ENCODE measurements at places on chromosomes 3 and 15.
A peak's percentile ranks its signal among the peaks of the same experiment; 100 is the strongest.

DNA sequence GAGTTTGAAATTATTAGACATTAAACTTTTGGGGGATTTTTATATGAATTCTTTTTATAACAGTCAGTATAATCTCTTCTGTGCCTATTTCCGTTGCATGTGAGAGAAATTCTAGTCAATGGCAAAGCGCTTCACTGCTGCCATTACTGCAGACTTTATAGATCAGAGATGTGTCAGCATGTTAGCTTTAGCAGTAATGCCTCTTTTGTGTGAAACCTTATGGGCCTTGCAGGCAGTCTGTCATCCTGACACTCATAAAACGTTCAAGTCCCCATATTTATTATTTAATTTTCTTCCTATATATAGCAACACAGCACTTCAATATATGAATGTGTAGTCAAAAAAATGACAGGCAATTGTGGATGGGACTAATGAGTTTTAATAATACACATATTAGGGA lies 191.0 kb downstream of the NLGN1 start:
- no peak for DNase-seq

- DNase-seq, result no peak
Measured at GRCh38 chr3:170997961-170998913, 28.3 kb downstream of the SLC2A2 start.

DNA sequence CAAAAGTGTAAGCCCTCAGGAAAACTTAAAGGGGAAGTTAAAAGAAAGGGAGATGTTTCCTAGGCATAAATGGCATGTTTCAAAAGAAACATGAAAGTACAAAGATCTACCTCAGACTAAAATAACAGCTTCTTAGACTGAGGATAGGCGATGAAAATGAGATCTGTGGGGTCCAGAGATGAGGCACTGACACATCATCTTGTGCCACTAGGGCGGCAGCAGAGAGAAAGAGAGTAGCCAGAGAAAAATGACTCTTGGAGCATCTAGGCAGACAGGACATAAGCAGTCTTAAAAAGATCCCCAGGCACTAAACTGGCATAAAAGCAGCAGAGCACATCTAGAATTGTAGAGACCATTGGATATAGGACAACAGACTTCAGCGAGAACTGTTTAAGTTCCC lies 42.5 kb upstream of the RFX7 start:
- no peak for DNase-seq

DNA sequence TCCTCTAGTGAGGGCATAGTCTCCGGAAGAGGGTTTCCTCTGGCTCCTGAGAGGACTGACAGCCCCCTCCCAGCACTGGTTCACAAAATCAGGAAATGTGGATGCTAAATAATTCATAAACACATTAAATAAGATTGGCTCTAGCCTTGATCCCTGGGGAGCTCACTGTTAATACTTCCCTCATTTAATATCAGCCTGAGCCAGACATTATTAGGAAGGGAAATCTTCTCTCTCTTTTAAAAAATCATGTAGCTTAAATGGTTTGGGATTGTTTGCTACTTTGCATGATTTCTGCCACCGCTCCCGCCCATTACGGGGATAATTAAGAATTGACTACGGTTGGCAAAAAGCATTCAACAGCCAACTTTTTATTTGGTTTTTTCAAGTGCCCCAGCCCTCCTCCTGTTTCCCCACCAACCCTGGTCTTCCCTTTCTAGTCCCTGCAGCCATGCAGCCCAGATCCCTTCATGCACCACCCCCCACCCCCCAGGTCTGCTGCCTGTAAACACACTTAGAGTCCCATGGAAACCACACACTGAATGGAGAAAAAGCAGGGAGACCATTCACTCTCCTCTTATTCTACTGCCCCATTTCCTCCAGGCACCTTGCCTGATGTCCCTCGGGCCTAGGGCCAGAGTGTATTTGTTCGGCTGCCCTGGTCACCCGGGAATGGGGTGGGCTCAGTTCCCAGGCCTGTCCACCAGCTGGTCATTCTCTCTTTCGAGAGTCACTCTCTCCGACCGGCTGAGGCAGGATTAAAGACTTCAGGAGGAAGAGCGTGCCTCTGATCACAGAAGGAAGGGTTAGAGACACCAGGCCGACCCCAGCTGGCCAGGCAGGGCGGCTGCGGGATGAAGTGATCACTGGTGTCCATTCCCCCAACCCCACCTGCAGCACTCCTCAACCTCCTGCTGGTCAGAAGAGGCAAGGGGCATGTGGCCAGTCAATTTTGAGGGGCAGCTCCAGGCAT lies 45.1 kb downstream of the SEMA5B start:
- DNase-seq, result peak; percentile 88

DNA sequence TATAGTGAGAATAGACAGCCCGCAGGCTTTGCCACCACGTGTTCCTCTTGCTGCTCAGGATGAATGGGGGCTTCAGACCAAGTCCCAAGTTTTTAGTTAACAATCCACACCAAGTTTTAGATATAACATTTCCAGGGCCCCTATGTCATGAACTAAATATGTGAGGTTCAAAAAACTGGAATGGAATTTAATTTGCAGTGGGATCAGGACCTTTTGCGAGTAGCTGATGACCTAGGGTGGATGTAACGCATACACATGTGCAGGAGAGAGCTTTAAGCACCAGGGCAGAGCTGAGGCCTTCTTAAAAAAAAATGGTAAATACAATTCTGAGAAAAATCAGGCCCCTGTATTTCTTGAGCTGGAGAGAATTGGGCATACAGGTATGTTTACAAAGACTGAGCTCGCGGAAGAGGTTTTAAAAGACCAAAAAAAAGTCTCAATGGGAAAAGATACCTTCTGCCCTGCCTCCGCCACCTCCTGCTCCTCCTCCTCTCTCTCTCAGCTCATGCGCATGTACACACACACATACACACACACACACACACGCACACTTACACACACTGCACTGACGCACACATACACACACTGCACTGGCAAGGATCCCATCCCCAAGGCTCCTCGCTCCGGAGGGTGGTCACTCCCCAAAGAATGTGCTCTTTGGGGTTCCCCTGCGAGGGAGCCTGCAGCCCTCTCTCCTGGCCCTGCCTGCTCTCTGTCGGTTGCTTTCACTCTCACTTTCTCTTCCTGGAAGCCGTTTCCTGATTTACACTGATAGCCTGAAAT lies 48.2 kb upstream of the IGF1R start:
- DNase-seq, result no peak

DNA sequence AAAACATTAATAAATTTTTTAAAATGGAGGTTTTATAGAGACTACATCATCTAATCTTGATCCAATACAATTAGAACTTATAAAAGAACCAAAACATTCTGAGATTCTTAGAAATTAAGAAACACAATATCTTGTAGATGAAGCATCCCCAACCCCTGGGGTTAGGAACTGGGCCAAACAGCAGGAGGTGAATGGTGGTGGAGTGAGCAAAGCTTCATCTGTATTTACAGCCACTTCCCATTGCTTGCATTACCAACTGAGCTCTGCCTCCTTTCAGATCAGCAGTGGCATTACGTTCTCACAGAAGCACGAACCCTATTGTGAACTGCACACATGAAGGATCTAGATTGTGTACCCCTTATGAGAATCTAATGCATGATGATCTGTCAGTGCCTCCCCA lies 36.3 kb downstream of the KNL1 start:
- no peak for DNase-seq
